ENCODE measurements at places on chromosomes 16 and 17. TPM values are rescaled to one million over a fixed set of nuclear protein-coding genes. Genes with fewer than 3 reads are reported as not detected.

DNA sequence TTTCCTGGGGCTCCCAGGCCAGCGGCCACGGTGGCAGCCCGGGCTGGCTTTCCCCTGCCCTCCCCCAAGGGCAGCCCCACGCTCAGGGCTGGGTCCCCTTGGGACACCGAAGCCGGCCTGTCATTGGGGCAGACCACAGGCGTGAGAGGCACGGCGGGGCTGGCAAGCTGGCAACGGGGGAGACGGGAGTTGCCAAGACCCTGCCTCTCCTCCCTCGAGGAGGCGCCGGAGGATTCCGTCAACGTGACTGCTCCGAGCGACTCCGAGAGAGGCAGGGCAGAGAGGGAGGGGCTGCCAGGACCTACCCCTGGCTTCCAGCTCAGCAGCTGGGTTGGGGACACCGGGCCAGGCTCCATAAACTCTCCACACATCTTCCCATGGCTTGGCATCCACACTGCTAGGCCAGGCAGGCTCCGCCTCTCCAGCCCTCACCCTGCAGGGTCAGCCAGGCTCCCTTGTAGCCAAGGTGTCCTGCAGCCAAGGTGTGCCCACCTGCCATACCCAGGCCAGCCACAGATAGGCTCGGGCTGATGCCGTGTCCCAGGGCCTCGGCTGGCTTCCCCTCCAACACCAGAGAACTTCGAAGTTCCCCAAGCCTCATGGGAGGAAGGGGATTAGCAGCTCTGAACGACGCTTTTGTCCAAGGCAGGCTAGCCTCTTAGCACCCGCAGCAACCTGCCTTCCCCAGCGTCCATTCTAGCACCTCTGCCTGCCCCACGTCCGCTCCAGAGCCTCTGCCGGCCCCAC lies 25.5 kb downstream of the TIMM22 start:
- no peaks in the 10 kb centered on the region for H3K27me3 ChIP-seq
- no peak overlapping the region for H3K27ac ChIP-seq
- no peak overlapping the region for H3K4me3 ChIP-seq
- peaks cover 3% of the 10 kb centered on the region for H3K36me3 ChIP-seq

ADAM11 gene
- 0.39 TPM for total RNA-seq

DNA sequence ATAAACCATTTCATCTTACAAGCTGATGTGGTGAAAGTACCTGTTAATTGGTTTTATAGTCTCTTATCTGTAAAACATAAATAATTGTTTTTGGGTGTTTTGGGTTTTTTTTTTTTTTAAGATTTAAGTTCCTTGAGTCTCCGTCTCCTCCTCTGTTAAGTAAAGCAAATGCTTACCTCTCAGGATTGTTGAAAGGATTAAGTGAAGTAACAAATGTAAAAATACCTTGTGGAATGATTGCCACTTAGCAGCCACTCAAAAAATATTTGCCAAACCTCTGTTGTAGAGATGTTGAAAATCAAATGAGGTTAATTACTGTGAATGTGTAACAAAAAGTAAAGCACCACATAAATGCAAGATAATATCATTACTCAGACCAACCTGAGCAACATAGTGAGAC lies 19.2 kb downstream of the LIMD2 start:
- no peak overlapping the region for H3K27ac ChIP-seq
- H3K27me3 ChIP-seq = no peaks in the 10 kb centered on the region
- H3K4me1 ChIP-seq = no peaks in the 10 kb centered on the region
- peaks cover 7% of the 10 kb centered on the region for H3K36me3 ChIP-seq
- DNase-seq = no peak

ZFHX3 gene
- 6.6 TPM for total RNA-seq

GRCh38 chr16:50067290-50067853 lies 1.6 kb downstream of the HEATR3 start:
- H3K4me1 ChIP-seq = peaks cover 17% of the 10 kb centered on the region
- no peaks in the 10 kb centered on the region for H3K27me3 ChIP-seq
- no peak overlapping the region for H3K27ac ChIP-seq
- H3K4me3 ChIP-seq = no peak overlapping the region
- no peaks in the 10 kb centered on the region for H3K36me3 ChIP-seq

KRTAP1-1 gene
- total RNA-seq = not detected

GRCh38 chr16:54135361-54136275 lies 151.0 kb downstream of the IRX3 start:
- no peak overlapping the region for H3K4me3 ChIP-seq
- H3K36me3 ChIP-seq = no peaks in the 10 kb centered on the region
- no peaks in the 10 kb centered on the region for H3K27me3 ChIP-seq
- no peak for DNase-seq
- no peak overlapping the region for H3K27ac ChIP-seq

AOC2 gene
- 3.8 TPM for total RNA-seq

All from B cell (primary cell).